ENCODE measurements at places on chromosomes 2 and 18. TPM values are rescaled to one million over a fixed set of nuclear protein-coding genes. Genes with fewer than 3 reads are reported as not detected.

- ATAC-seq, result no peak
Observed at GRCh38 chr18:39105104-39105503, 1539.5 kb upstream of the CELF4 start.

DNA sequence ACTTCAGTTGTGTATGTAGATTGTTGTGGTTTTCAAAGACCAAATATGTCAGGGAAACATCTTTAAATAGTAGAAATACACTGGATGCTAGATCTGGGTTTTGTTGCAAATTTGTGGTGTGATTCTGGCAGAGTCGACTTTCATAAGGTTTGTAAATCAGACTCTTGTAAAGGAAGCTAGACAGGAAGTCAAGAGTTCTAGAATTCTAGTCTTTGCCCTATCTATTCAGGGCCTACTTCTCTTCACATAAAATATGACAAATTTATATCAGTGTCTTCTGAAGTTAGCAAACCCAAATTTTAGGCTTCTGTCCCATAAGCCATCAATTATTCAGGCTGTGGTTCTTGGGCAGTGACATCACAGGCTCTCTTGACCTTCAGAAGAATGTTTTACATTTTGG is 1579.2 kb upstream of the PIK3C3 start:
- ATAC-seq, result no peak

- no peak for ATAC-seq
Observed at GRCh38 chr18:23151414-23152099, 16.3 kb downstream of the CABLES1 start.

- no peak for ATAC-seq
Observed at GRCh38 chr2:164662868-164663631, 41.8 kb upstream of the GRB14 start.

GRCh38 chr2:109510136-109511028 is 103.4 kb downstream of the SEPTIN10 start:
- no peak for ATAC-seq

DNA sequence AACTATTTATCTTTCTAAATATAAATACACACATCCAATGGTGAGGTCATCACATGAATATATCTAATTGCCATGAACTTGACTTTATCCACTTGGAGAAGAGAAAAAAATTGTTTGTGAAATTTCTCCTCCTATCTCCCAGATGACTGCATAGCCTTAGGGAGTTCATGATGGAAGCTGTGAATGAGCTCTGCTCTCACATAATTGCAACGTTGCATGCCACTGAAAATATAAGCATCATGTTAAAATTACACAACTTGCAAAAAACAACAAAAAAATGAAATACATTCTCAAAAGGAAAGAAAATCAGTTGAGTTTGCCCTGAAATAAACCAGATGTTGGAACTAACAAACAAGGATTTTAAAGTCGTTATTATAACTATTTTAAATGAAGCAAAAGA is 50.6 kb upstream of the OSR1 start:
- ATAC-seq, result no peak

GRCh38 chr2:101843048-101843447 is 145.5 kb downstream of the MAP4K4 start:
- no peak for ATAC-seq

- ATAC-seq, result no peak
Observed at GRCh38 chr2:9238591-9239326, 32.1 kb downstream of the ASAP2 start.

DNA sequence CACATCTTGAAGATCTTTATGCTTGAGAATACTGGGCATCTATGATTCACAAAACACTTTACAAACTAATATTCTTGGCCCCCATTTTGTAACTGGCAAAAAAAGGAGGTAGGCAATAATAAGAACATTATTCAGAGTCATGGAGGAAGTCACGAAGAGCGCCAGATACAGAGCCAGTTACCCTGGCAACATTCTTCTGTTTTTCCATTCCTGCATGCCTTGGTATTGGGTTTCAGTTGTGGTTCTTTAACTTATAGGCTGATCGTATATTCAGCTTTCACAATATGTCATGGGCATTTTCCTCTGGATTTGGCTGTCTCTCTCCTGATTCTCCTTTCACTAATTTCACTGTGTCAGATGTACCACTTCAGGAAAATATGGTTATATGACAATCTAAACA is 234.7 kb downstream of the HRH4 start:
- no peak for ATAC-seq

GRCh38 chr18:58633874-58634273 is 5.0 kb upstream of the ALPK2 start:
- ATAC-seq, result no peak

DNA sequence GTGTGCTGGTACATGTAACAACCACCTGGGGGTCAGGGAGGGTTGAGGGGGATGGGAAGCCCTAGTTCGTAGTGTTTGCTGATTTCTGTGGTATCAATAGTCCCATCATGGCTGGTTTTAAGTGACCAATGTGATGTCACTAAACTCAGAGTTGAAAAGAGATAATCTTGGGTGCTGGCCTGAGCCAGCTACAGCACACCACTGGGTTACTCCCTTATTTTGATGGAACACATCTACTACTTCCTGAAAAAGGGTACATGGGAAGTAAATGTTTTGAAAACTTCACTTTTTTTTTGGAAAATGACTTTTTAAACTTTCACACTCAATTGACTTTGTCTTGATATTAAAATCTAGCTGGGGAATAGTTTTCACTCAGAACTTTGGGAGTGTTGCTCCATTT is 87.0 kb upstream of the CXCR4 start:
- no peak for ATAC-seq

G6PC2 gene
- not detected for total RNA-seq

NEB gene
- total RNA-seq, result 0.15 TPM

SLC30A3 gene
- not detected for total RNA-seq

DSG1 gene
- total RNA-seq, result not detected

FABP1 gene
- not detected for total RNA-seq

CENPA gene
- not detected for total RNA-seq

DPYSL5 gene
- not detected for total RNA-seq
